ENCODE measurements at places on chromosomes 3 and 15.
A peak's percentile ranks its signal among the peaks of the same experiment; 100 is the strongest.

GRCh38 chr3:54736459-54736858 lies 191.4 kb downstream of the LRTM1 start:
- no peak for DNase-seq

DNA sequence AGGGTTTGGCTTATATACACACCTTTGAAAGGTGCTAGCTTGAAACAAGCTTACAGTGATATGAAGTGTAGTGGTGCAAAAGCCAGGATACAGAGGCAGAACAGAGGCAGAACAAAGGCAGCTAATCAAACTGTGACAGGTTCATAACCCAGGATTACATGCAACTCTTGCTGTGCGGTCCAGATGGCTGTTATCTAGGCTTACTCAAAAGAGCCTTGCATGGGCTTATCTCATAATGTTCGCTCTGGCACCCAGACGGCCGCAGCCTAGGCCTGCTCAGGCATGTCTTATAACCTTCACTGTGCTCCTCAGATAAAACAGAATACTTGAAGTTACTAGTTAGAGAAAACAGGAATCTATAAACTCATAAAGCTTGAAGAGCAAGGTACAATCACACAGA lies 22.8 kb upstream of the NOX5 start:
- DNase-seq = no peak

GRCh38 chr3:73677336-73678024 lies 52.7 kb upstream of the PDZRN3 start:
- DNase-seq = no peak

DNA sequence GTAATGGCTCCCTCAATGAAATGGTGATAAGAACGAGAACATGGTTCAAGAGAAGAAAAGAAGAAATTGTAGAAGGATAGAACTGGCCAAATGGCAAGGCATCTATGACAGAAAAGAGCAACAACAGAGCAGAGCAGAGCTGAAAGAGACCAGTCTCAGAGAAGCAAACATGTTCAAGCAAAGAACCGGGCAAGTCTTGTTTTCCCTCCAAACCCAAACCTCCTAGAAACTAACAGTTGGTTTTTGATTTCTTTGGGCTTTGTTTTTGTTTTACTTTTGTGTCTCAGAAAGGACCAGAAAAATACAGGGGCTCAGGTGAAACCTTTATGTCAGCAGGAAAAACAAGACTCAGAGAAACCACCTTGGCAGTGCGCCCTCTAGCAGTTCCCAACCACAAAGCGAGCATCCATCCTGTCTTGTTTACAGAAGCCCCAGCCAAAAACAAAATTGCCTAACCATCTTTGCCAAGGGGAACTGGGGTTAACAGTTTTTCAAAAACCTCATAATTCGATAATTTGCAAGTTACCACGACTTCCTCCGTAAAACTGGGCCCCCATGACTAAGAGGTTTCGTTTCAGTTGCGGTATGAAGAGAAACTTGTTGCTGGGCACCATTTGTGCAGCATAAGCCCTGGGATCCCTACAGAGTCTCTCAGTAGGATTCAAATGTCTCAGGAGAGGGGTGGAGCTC lies 159.2 kb upstream of the SLC24A5 start:
- no peak for DNase-seq

GRCh38 chr3:9957214-9957613 lies 5.0 kb upstream of the PRRT3 start:
- DNase-seq = no peak

- no peak for DNase-seq
Observed at GRCh38 chr15:45631776-45632175, 3.1 kb upstream of the SQOR start.

DNA sequence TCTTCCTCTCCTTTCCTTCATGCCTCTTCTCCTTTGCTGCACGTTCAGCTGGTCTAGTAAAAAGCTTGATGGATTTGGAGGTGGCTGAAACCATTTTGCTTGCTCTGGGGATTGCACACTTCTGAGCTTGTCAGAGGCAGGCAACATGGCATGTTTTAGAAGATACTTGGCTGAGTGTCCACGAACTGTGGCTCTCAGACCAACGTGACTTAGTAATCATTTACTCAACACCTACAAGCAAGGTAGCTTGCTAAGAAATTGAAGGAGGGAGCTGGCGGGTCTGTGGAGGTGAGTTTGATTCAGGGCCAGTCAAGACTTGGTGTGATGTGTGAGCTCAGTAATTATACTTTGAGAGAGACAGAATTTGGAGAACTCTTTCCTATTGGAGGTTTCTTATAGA lies 196.0 kb downstream of the LPP start:
- DNase-seq = peak; percentile 7

- DNase-seq = no peak
Observed at GRCh38 chr3:27571345-27571744, 87.2 kb upstream of the SLC4A7 start.

DNA sequence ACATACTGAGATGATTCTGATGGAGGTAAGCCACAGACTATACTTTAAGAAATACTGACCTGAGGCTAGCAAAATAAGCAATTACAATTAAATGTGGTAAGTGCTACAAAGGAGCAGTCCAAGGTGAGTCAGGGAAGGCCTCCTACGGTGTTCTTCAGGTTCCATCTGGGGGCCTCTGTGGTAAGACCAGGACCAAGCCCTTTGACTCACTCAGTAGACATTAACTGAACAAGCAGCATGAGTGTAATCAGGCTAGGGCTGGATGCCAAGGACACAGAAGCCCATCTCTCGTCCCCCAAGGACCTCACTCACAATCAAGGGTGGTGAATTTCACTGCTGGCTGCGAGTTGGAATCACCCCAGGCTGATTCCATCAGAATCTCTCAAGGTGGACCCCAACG lies 37.3 kb downstream of the DZIP1L start:
- no peak for DNase-seq

DNA sequence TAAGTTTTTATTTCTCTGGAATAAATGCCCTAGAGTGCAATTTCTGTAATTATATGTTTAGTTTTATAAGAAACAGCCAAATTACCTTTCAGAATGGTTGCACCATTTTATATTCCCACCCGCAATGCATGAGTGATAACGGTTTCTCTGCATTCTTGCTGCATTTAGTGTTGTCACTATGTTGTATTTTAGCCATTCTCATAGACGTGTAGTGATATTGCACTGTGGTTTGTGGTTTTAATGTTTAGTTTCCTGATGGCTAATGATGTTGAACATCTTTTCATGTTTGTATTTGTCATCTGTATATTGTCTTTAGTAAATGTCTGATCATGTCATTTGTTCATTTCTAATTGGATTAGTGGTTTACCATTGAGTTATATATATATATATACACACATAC lies 73.0 kb upstream of the GOLIM4 start:
- DNase-seq = no peak

DNA sequence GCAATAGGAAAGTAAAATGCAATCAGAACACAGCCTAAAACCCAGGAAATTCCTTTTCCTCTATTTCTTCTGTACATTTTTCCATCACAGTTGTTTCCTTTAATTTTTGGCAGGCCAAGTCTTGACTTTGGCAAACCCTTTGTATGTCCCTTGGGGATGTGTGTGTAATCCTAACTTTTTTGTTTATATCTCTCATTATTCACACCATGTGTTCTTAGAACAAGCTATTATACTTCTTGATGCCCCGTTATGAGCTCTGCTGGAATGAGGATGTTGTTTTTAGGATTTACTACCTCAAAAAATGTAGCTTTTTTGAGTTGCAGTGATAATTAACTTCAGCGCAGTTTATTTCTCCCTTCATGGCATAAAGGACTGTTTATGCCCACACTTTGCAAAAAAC lies 123.4 kb downstream of the ABI3BP start:
- DNase-seq = no peak

Data from HT-29 (cell line).